ENCODE measurements at places on chromosomes 13 and 19.
A peak's percentile ranks its signal among the peaks of the same experiment; 100 is the strongest.

DNA sequence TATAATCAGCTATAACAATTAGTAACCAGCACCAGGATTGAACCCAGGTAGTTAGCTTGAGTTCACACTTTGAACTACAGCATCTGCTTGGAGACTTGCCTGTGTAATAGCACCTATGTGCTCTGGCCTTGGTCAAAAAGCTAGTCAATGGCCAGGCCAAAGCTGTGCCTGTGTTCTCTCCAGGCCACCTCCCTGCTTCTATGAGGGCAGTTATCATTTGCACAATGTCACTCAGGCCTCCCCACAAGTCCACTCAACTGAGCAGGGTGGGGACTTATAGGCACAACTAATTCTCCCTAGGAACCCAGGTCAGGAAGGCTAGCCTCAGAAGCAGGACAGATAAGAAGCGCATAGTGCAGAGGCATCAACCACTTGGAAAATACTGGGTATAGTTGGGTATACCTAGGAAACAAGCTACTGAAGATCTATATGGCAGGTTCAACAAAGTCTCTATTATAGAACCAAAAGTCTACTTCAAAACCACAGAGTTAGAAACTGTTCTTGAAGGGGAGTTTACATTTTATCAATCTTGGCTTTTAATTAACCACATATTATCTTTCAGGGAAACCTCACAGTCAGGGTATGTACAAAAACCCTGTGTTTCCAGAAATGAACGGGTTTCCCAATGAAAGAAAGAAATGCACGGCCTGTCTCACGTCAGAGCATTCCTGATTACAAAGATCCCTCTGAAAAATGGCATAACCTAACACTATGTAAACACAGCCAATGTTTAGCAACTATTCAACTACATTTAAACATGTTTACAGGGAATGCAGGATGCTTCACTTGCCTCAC lies 140.9 kb downstream of the ABCC4 start:
- no peak for DNase-seq

GRCh38 chr19:6425732-6426620 lies 1.4 kb upstream of the KHSRP start:
- no peak for DNase-seq

DNA sequence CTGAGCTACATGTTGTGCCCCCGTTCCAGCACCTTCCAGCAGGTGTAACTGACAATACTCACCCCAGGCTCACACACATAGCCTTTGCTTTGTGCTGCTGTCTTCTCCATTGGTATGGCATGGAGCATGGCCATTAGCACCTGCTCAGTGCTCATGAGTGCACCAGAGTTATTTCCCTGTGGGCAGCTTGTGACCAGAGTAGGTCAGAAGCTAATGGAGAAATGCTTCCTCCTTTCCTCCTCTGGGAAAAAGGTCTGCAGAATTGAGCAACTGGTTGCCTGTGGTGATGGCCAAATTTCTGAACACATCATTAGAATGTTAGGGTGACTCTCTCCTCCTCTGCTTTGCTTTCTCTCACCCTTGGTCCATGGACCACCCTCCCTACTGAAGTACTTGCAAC lies 344.5 kb upstream of the TMTC4 start:
- no peak for DNase-seq

DNA sequence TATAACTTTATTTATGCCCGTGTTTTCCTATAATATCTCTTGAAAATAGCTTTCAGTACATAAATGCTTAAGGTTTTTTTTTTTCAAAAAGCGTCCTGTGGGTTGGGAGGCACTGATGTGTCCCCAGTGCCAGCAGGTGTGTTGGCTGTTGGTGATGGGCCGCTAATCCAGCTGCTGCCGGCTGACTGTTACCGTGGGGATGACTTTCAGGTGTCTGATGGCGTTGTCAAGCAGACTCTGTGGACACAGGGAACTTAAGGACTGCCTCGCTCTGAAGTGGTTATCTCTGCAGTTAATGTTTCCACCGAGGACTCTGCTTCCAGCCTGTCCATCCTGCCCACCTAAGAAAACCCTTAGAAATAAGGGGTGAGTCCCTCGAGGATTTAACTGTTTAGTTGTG lies 94.5 kb downstream of the ANKRD10 start:
- DNase-seq = no peak

DNA sequence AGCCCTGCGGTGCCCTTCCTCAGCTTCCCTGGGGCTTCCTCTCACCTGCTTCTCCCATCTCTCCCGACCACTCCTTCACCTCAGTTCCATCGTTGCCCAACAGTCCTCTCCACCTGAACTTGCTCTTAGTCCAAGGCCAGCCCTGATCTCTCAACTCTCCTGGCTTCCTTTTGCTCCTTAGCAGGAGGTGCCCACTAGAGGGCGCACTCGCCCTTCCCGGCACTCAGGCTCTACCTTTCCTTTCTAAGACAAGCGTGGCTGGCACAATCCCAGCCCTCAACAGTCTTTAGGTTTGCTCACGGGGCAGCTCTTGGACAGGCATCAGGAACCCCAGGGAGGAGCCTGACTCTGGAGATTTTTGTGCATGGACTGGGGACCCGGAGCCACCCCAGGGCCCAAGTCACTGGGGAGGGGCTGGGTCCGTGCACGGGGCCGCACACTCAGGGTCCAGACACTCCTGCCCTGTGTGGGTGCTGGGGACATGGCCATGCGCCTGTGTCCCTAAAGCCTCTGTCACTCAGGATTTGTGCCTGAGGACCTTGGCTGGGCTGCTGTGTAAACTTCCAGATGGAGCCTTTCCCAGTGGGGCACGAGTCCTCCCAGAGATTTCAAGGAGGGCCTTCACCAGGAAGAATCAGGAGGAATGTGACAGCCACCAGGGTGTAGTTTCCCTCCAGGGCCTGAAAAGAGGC lies 12.1 kb upstream of the CEACAM8 start:
- DNase-seq = peak; percentile 84

- no peak for DNase-seq
These were observed 31.0 kb upstream of the VWA8 start for GRCh38 chr13:41991936-41992335.

DNA sequence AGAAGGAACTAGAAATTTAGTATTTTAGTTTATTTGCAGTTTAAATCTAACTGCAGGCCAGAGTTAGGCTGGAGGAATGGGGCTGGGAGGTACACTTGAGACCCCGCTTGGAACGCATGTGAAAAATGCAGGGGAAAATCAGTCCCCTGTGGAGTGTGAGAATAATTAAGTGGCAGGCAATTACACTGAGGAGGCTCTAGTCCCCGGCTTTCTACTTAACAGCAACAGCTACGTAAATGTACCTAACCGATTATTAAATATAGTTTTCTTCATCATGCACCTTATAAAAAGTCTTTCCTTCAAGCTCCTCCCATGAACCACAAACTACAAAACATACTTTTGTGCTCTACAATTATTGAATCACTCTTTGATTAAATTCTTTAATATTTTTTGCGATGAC lies 804 bp downstream of the ZNF708 start:
- DNase-seq = peak; percentile 35

- no peak for DNase-seq
These were observed 28.2 kb downstream of the LAIR2 start for GRCh38 chr19:54530866-54531265.

DNA sequence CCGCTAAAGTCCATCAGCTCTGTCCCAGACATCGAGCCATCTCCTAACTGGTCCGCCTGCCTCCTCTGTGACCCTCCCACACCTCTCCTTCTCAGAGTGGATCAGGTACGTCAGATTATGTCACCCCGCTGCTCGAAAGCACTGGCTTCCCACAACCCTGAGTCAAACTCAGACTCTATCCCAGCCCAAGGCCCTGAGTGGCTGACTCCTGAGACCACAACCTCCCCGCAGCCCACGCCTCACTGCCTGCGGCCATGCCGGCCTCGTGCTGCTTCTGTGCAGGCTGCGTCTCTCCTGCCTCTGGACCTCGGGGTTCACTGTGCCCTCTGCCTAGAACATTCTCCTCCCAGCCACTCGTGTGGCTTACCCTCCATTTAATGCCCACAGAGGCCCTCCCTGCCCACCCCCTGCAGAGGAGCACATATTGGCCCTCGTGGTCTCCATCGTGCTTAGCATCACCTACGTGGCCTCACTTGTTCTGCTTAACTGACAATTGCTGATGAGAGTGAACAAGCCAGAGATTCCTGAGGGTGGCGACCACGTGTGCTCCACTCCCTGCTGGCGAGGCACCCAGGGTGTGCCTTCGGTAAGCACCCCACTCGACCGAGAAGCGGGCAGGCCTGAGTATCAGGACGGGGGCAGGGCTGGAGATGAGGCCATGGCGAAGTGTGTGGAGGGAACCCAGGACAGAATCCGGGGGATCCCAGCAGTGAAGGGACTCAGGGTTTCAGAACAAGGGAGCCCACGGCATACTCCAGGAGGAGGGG lies 13.5 kb upstream of the FKRP start:
- no peak for DNase-seq

DNA sequence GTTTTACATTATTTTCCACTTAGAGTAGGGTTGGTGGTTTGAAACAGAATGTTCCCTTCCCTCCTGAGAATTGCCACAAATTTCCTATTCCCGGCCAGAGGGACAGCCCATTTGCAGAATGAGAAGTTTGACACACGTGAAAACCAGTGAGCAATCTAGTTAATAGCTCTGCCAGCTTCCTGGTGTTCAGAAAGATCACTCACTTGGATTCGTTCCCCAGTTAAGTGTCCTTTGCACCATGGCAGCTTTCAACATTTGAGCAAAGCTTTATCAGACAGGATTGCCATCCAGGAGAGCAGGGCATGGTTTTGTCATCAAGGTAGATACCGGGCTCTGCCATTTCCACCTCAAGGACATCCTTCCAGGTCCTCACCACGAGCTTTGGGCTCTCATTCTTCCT lies 28.2 kb downstream of the RASL11A start:
- DNase-seq = no peak

- DNase-seq = no peak
These were observed 1465.5 kb downstream of the SLITRK5 start for GRCh38 chr13:89136678-89137077.

DNA sequence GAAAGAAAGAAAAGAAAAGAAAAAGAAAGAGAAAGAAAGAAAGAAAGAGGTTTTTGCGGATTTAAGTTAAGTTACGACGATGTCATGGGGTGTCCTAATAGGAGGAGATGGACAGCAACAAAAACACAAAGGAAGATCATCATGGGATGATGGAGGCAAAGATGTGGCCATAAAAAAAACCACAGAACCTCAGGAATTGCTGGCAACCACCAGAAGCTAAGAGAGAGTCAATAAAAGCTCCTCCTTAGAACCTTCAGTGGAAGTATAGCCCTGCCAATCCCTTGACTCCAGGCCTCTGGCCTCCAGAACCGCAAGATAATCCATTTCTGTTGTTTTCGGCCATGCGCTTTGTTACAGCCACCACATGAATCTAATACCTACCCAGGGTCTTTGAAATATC lies 11.5 kb downstream of the PLEKHA4 start:
- no peak for DNase-seq

DNA sequence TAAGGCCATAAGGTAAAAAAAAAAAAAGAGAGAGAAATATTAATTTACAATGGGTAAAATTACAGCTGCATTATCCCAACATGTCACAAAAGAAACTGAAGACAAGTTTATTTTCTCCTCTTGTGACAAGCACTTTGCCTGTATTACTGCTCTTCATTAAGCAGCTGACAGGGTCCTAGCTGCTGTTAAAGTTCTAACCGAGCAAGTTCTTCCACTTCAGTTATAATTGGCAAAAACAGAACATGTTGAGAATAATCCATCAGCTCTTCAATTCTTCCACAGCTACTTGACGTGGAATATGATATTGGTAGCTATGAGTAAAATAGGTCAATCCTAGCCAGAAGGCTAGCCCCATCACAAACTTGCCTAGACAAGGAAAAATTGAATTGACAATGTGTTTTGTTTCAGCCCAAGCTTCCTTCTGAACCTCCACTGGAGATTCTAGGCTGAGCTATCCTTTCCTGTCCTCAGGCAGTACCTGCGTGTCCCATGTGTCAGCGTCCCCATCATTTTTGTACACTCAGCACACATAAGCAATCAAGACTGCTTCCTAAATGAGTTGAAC lies 32.2 kb upstream of the DOCK9 start:
- DNase-seq = no peak

GRCh38 chr13:94917824-94918223 lies 205.5 kb upstream of the SOX21 start:
- peak; percentile 67 for DNase-seq

GRCh38 chr13:74062933-74063332 lies 71.3 kb downstream of the KLF12 start:
- no peak for DNase-seq

DNA sequence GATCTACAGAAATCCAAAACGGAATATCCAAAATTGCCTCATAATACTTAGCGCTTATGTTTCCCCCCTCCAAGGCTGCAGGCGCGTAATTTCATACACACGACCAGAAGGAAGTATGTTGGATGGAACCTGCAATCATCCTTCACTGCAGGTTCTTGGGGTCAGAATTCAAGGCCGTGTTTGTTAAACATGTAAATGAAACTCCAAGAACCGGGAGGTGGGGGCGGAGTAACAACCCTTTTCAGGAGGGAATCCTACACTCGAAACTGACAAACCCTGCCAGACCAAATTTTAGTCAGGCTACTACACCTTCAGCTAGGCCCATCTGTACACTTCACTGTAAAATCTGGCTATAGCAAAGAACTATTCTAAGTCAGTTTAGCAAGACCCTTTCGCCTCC lies 1.3 kb downstream of the ZNF607 start:
- peak; percentile 6 for DNase-seq

GRCh38 chr19:56367829-56368711 lies 25.3 kb downstream of the ZNF582 start:
- peak; percentile 97 for DNase-seq

DNA sequence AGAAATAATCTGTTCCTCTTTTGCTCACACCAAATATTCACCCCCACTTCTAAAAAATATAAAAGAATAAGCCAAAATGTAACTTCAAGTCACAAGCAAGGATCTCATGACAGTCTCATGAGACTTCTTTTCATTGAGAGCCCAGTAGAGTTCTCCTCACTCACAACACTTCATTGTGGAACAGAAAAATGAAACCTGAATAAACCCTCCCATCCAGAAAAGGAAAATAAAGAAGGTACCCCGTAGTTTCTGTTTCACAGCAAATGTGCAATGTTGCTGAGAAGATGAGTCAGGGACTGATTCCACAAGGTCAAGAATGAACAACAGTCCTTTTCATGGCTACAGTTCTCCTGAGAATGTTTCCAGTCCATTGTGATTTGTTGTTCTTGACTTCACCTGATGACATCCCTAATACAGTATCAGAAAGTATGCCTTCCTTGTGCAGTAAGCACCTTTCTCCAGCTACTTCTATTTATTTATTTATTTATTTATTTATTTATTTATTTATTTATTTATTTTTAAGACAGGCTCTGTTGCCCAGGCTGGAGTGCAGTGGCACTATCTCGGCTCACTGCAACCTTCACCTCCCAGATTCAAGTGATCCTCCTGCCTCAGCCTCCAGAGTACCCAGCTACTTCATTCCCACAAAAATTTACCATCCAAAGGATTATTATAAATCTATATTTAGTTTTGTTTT lies 6.4 kb upstream of the ZNF841 start:
- DNase-seq = no peak

GRCh38 chr13:74135326-74136083 lies 1.3 kb upstream of the KLF12 start:
- DNase-seq = peak; percentile 72

- DNase-seq = no peak
These were observed 930.5 kb upstream of the MIR17HG start for GRCh38 chr13:90416938-90417337.

All from ELF-1 (cell line).